Fibroblast of skin of right quadriceps (primary cell): ENCODE measurements at places on chromosomes 2 and 18.

GRCh38 chr18:58230438-58231179 lies 186.6 kb downstream of the NEDD4L start:
- peak; percentile 20 for DNase-seq

GRCh38 chr2:27711804-27712203 lies 48.1 kb downstream of the SLC4A1AP start:
- DNase-seq = no peak

DNA sequence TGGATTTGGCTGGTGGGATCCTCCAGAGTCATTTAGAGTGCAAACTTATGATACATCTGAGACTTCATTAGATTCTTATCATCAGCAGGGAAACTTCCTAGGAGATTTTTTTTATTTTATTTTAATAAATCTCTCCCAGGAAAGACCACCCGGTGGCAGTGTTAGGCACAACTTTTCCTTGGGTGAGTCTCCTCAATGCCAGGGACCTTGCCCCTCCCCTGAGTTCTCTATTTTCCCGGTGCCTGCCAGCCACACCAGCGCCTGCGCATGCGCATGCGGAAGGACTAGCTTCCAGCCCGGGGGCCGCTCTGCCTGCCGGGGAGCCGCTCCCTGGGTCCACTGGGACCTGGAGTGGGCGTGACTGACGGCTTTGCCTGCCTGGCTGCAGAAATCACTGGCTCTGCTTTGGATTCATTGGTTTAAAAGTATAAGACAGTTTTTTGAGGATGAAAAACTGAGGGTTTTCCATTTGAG lies 86.6 kb downstream of the TMEM182 start:
- DNase-seq = peak; percentile 65

DNA sequence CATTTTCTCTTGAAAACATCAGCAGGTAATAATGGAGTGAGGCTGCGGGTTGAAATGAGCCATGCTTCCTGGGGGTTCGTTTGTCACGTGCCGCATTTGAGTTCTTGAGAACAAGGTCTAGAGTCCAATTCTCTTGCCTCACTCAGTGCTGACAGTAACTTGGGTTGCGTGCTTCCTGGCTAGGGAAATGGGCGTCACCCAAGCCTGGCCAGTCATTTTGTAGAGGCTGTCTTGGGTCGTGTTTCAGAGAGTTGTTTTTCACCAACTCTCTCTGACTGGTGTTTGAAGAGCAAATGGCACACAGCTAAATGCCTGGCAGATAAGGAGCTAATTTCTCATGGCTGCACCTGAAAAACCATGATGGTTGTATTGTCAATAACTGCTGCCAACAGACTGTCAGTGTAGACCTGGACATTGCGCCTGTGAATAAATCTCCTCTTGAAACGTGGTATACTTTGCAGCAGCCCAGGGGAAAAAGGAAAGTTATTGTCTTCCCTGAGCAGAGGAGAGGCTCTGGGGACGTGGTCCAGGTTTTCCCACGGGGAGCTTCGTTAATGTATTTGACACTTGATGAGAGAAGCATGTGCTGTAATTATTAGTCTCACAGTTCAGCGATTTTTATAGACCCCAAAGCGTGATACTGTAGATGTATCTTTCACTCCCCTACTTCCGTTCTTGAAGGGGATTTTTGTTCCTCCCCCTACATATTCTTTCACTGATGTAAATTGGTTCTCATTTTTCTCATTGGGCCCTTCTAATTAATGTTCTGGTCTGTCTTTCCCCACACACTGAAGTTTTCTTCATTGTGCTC lies 196.0 kb downstream of the FHOD3 start:
- DNase-seq = peak; percentile 25

- DNase-seq = peak; percentile 8
These were observed 336.4 kb upstream of the FSHR start for GRCh38 chr2:49490710-49491109.

GRCh38 chr2:230738391-230738811 lies 25.8 kb downstream of the CAB39 start:
- DNase-seq = no peak

DNA sequence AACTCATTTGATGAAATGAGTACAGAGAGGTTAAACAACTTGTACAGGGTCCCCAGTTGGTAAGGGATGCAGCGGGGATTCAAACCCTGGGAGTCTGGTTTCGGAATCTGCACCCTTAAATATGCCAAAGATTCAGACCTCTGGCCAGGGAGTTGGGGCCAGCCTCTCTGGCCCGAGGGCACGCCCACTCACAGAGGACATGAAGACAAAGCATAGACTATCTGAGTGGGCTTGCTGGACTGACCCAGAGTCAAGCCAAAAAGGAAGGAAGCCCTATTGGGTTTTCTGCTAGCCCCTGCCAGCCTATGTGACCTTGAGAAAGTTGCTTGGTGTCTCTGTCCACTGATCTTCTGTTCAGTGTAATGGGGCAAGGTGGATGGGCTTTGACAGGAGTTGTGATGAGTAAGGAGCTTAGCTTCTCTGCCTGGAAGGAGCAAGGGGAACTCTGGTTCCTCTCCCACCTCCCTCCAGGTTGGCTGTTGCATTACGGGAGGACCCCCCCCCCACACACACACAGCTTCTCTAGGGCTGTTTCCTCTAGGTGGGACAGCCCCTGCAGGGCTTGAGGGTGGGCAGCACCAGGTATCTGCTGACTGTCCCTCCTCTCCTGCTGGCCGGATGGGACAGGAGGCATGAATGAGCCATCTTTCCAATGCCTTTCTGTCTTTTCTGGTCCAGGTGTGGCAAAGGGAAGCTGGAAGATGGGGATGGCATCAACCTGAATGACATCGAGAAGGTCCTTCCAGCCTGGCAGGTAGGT lies 131.3 kb downstream of the CTIF start:
- DNase-seq = no peak

DNA sequence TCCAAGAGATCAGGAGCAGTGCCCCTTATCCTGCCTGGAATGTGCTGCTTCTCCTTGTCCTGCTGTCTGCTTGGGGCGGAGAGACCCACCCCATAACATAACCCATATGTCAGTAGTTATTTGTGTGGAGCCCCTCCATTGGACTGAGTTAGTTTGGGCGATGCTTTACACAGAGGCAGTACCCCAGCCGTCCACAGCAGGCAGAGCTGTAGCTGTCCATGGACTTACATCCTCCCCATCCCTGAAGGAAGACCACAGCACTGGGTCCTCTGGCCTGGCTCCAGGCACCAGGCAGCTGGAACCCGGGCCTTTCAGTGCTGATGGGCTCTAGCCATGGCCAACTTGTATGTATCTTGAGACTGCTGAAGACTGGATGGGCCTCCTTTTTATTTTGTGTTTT lies 20.3 kb downstream of the GKN2 start:
- DNase-seq = no peak

- DNase-seq = no peak
These were observed 4.5 kb upstream of the BCL2L11 start for GRCh38 chr2:111116011-111116746.

- DNase-seq = no peak
These were observed 199.6 kb downstream of the MYCN start for GRCh38 chr2:16139663-16140615.

DNA sequence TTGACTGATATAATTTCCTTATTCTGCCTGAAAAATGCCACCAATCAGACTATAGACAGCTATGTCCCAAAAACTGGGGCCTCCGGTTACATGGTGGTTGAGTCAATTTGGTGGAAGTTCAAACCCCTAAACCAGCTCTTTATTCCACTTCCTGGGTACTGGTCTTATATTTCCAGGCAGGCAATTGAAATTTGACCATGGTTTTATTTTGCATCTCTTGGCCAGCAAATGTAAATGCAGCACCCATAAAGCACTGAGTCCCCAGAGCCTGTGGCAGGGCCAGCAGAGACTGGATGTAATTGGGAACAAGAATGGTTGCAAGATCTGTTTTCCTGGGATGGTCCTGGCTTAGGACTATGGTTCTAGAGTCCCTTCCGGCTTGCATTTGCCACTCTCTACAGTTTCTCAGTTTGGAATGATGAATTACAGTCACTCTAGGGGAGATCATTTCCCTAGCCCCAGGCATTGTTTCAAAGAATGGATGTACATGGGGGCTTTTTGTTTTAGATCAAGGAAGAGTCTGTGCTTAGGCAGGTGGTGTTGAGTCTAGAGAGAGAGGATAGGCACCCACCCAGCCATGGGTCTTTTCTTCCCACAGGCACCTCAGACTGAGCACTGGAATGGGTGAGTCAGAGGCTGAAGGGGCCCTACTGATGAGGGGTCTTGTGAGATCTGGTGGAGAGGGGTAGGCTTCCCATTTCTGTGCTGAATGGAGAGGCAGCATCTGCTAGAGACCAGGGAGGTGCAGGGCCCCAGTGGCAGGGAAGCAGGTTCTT lies 108.4 kb upstream of the CDC42EP3 start:
- no peak for DNase-seq

- DNase-seq = no peak
These were observed 15.3 kb downstream of the KYNU start for GRCh38 chr2:142892715-142893114.

DNA sequence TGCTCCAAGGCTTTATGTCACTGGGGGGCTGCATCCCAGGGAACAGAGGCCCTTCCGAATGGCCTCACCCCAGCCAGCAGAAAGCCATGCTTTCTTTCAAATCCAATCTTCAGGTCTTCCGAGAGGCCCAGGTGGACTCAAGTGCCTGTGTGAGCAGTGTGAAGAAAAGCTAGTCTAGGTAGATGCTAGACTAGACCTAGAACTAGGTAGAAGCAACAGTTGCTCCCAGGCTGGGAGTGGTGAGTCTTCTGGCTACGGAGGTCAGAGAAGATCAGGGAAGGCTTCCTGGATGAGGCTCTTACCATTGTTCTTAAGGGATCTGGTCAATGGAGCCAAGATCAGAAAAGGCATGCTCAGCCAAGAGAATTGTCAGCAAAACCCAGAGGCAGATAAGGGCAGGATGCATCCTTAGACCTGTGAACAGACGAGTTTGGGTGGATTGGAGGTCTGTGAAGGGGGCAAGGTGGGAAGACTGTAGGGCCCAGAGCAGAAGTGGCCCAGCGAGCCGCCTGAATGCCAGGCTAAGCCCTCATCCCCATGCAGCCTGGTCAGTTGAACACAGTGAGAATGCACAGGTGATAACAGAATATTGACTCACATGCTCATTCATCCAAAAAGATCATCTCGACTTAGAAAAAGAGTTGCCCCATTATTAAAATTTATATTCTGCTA lies 110.8 kb downstream of the SMAD7 start:
- no peak for DNase-seq

DNA sequence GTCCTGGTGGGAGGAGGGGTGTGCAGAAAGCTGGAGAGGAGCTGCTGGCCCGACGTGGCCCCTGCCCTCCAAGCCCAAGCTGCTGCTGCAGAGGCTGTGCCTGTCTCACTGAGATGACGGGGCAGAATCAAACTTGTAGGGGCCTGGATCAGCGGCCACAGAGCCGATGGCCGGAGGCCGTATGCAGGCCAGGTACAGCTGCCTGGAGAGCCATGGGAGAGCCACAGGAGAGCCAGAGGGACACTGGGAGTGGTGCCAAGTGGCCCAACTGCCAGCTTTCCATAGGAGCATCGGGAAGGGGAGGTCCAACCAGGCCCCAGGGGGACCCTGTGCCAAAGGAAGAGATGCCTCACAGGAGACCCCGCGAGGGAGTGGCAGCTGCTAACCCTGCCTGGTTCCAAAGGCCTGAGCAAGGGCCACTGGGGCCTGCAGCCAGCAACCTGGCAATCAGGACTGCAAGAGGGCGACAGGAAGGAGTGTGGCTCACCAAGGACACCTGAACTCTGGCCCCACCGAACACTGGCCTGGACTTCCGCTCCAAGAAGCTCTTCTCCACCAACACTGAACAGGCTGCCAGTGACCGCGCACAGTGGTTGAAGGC lies 70.7 kb downstream of the HDAC4 start:
- DNase-seq = no peak

DNA sequence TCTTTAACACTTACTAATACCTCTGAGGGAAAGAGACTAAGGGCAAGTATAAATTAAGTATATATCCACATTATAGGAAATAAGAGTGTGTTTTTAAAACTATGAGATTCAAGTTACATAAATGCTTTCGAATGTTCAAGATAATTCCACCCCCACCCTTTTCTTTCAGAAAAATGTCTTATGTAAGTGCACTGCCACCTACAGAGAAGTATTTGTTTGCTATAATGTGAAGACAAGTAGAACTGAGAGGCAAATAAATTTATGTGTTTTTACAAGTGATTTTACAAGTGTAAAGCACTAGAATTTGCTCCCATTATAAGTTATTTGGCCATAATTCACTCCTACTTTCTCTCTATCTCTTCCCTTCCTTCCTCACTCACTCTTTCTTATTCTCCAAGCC lies 99.9 kb upstream of the CRACDL start:
- DNase-seq = no peak

DNA sequence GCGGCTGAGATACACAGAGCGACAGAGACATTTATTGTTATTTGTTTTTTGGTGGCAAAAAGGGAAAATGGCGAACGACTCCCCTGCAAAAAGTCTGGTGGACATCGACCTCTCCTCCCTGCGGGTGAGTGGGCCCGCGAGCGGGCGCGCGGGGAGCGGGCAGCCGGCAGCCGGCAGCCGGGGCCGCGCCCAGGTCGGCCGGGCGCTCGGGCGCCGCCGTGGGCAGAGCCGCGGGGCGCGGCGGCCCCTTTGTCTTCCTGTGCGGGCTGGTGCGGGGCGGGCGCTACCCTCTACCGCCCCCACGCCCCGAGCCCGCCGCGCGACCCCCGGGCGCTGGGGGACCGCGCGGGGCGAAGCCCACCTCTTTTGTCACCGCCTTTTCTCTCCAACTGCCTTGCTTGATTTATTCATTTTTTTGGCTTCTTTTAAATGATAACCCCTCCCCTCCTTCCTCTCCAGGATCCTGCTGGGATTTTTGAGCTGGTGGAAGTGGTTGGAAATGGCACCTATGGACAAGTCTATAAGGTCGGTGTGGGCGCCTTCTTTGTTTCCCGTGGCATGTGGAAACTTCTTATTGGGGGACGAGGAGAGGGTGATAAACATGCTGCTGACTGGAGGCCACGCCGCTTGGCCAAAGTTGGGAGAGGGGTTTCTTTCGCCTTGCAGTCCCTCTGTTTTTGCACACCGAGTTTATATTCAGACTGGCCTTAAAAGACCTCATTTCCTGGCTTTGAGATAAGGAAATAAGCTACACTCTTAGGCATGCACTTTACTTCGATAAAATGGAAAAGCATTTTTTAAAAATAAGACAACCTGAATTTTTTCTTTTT lies 722 bp downstream of the MAP4K4 start:
- DNase-seq = peak; percentile 23

DNA sequence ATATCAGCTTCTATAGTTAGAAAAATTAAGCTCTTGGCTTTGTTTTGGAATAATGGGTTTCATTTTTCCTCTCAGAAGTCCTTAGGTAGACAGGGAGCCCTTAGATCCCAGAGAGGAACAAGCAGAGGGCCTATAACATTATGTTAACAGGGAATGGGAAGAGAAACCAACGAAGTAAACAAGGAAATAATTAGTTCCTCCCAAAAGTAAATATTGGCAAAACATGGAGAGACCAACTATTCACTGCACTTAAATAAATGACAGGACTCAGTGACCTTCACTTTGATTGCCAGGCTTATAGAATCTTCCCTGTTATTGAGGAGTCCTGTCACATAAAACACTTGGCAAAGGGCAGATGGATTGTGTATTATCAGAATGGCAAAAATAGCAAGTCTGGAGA lies 5.3 kb downstream of the CRIM1 start:
- DNase-seq = no peak
